ENCODE measurements at places on chromosomes 4 and X.

- ATAC-seq: no peak
Observed at GRCh38 chrX:151754047-151754429, 19.5 kb downstream of the CNGA2 start.

- no peak for ATAC-seq
Observed at GRCh38 chr4:8599657-8600056, 7.1 kb downstream of the CPZ start.

DNA sequence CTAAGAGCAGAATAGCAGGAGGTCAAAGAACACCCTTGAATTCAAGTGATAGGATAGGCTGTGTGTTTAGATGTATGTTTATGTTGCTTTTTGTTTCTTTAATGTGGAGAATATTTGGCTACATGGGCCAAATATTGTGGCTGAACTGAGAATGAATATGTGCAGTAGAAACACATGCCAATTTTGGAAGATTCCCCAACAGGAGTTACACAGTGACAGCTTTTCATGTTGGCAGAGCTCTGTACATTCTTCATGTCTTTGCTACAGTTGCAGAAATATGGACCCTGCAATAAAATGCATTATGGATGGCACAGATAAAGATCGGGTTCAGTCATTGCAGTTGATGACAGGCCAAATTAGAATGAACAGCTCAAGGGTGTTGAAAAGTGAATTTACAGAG, 82.8 kb upstream of the SLC4A4 start:
- no peak for ATAC-seq

DNA sequence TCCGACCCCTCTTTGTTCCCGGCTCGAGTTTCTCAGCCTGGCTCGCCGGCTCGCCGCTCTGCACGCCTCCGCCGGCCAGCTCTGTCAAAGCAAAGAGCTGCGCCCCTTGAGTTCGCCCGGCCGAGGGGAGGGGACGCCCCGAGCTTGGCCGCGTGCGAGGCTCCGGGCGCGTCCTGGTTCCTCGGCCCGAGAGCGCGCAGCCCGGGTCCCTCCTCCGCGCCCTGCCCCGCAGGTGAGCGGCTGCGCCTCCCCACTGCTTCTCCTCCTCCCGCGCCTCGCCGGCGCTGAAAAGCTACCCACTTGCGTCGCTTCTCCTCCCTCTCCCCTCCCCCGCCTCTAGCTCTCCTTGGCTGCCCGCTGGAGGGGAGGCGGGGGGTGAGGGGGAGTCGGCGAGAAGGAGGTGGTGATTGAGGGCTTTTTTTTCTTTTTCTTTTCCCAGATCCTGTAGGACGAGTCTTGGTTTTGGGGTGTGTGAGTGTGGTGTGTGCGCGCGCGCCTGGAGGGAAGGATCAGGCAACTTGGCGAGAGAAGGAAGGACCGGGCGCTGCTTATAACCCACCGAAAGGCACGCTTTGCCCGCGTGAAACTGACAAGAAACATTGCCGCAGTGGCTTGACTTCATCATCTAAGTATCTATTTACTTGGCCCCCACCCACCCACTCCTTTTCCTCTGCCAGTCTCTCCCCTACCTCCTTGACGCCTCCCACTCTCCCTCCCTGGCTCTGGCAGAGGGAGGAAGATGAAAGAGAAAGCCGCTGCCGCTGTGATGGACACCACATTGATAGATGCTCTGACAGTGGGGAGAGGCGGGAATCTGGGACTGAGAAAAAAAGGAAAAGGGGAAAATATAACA, at the start of gene LEF1:
Gene LEF1, minus strand, starts transcription at position 262 of the 853 bp plus-strand sequence. CDS start 1,165 bp downstream, outside the sequence.
- ATAC-seq: peak; percentile 28

DNA sequence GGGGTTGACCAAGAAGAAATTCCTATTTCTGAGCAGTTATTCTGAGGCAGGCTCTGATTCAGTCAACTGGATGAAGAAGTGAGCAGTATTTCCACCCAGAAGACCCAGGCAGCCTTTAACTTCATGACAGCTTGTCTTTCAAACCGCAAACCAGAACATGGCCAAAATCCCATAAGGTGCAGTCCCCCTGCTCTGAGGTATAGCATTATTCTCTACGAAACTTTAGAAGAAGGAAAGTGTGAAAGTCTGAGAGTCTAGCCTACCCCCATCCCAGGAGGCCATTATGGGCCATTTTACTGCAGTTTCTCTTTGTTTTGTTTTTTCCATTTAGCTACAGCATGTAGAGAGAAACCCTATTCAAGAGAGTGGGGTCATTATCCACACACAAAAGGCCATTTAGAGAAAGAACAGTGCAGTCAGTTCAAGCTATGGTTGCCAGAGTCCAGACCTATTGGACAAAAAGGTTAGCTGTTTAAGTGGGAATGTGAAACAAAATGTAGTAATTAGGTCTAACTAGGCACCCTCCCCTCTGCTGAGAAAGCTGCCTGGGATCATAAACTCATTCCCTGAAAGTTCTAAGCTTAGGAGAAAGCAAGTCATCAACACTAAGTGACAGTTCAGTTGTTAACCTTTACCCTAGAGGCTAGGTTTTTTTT, 52.1 kb upstream of the RASGEF1B start:
- ATAC-seq: no peak

- no peak for ATAC-seq
Observed at GRCh38 chr4:87209182-87209581, 11.2 kb downstream of the KLHL8 start.

DNA sequence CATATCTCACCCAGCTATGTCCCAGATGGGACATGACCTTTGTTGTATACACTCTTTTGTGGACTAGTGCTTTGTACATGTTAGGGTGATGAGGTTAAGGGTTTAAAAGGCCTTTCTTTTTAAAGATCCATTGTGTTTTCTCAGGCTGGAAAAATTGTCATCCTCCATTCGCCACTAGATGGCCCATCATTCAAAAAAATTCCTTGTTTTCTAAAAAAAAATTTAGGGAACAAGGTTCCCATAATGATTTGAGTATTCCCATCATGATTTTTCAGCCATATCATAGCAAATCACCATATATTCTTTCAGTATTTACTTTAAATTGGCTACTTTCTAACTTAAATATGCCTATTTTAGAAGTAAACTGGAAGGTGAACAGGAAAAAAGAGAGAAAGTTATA, 91.9 kb upstream of the TMEM164 start:
- ATAC-seq: no peak

DNA sequence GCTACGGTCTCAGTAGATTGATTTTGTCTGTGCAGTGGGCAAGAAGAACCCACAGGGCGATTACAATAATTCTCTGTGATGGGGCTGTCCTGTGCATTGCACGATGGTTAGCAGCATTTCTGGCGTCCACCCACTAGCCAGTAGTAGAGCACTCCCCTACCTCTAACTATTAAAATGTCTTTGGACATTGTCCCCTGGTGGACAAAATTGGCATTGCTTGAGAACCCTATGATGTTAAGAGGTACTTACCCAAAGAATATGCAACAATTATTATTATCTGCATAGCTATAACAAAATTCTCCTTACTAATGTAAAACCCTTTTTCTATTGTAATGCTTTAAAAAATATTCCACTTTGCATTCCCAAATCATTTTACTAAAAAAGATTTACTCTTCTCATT, 109.5 kb upstream of the VCX3A start:
- no peak for ATAC-seq

DNA sequence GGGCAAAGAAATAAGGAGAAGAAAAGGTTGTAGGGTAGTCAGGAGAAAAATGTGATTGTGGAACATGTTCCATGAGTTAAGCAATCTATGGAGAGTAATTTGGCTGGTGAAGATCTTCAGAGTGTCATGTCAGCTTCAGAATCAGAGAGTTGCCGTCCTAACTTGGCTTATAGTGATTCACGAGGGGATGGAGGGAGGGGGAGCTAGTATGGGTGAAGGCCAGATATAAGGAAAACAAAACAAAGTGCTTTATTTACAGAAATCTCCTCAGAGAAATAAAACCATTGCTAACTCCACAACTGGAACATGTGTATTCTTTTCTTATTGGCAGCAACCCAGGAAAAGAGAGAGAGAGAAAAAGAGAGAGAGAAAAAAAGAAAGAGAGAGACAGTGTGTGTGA, 256.5 kb upstream of the NRK start:
- ATAC-seq: no peak

GRCh38 chrX:41952102-41952501, 28.7 kb upstream of the CASK start:
- no peak for ATAC-seq

GRCh38 chr4:5962416-5962815, 55.8 kb downstream of the C4orf50 start:
- no peak for ATAC-seq

DNA sequence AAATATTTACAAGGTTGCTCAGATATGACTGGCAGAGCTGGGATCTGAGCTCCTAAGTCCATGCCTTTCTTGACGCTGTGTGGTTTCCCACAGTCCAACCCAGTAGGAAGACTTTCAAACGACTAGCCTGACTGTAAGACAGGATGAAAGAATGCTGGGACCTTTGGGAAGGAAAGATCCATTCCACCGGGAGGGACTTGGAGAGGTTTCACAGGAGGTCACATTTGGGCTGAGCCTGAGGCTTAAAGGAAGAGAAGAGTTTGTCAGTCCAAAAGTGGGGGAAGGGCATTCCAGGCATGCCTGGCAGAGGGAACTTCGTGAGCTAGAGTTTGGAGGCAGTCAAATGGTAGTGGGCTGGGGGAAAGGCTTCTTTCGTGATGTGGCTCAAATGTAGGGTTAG, 1.5 kb downstream of the STARD8 start:
- no peak for ATAC-seq

DNA sequence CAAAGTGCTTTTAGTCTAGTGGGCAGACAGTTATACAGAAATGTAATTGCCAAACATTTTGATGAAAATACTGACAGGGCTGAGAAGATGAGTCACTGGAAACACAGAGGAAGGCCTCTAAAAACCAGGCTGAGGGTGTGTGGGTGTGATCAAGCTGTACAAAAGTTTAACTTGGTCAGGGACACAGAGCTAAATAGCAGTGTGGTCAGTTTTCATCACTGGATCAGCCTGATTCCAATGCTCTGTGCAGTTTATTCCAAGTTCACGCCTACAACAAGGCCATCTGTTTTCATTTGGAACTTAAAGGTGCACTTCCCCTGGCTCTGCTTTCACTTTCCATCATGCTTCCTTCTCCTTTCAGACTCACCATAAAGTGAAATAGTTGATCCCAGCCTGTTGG, 10.6 kb downstream of the CENPVL3 start:
- ATAC-seq: peak; percentile 52

DNA sequence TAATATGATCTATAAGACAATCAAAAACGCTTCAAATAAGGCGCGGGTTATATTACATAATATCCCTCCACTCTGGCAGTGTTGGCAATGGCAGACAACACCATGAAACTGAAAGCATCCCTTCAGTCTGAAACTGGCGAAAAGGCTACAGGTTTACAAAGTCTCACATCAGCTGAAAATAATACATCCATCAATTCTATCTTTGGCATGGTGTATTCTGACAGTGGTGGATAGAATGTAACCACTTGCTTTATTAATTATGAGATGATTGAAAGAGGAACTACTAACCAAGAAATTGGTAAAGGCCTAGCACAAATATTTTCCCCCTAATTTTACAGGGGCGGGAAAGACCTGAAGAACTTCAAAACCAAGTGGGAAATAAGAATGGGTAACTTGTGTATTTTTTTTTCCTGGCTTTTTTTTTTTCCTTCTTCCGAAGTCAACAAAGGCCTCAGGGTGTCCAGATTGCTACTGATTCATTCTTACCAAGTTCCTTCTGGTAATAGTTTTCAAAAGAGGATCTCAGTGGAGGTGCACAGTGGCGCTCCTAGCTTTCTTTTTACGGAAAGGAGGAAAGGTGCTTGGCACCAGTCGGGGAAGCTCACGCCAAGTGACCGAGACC, 728 bp downstream of the UBA6 start:
- no peak for ATAC-seq

DNA sequence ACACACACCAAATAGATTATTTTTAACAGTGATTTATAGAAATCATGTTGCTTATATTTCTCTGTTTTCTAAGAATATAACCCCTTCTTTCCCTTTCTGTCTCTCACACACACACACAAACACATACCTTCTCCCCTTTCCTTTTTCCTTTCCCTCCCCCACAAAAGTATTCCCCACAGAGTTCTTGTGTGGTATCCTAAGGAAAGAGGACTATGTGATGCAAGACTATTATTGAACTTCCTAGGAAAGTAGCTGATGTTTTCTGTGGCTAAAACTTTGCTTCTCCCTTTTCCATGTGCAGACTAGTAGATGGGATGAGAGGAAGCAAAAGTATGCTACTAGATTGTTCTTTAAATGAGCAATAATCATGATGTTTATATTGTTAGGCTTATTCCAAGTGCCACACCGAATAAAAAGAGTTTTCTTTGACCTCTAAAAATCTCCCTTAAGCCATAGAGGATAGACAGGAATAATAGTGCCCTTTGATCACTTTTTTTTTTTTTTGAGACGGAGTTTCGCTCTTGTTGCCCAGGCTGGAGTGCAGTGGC, 38.7 kb downstream of the CPEB2 start:
- no peak for ATAC-seq

DNA sequence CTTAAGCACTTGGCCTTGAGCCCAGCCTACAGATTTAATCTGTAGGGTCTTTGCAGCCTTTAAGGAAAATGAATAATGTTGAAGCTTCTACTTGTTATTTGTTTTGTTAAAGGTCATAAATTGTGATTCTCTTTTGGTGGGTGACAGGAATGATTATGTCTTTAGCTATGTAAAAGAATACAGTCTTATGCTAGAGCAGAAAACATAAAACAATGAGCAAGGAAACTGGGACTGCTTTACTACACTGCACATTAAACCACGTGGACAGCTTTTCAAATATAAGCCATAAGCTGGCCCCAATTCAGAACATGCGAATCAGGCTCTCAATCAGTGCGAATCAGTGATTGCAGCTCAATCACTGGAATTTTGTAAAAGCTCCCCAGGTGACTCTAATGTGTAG, 40.9 kb upstream of the TBC1D19 start:
- ATAC-seq: no peak

DNA sequence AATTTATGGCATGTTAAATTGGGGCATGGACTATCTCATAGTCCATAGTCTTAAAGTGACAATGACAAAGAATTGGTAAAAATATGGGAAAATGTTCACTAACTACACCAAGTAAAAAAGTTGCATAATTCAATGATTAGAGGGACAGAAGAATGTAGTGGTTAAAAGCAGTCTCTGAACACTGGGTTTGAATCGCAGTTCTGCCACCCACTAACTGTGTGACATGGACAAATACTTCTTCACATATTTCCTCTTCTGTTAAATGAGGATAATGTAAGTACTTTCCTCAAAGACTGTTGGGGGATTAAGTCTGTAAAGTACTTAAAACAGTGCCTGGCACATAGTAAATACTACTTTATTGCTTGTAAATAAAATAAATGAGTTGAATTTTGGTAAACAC, 15.3 kb downstream of the COQ2 start:
- ATAC-seq: no peak

DNA sequence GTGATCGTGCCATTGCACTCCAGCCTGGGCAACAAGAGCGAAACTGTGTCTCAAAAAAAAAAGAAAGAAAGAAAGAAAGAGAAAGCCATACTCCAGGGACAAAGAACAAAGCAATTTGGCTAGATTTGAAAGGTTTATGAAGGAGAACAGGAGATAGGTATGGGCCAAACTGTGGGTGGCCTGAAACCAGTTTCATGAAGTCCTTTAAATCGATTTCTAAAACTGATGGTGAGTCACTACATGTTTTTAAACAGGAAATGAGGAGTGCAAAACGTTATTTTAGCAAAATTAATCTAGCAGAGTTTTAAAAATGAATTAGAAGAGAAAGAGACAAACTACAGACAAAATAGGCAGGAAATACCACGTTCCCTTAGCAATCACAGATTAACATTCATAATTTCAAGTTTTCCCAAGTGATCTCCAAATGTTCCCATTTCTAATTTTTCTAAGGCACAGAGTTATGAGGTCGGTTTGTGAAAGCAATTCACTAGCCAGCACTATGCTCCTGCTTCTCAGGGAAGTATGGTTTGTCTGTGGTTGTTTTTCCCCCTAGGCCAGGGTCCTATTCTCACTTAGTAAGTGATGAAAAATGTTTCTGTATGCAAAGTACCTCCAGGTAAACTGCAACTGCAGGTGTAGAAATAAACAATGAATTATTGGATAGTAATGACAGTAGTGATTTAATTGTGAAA, 190.6 kb downstream of the PPP3CA start:
- ATAC-seq: peak; percentile 62
